Hematopoietic multipotent progenitor cell treated with erythropoietin and hydrocortisone succinate and interleukin-3 and kit ligand, for 8 days (in vitro differentiated cells): ENCODE measurements at places on chromosomes 1 and 21.
A peak's percentile ranks its signal among the peaks of the same experiment; 100 is the strongest.

- no peak for DNase-seq
Measured at GRCh38 chr1:118988186-118989005, at the start of gene TBX15. TSS of gene TBX15 (minus strand) at chr1:118988343. CDS start at chr1:118987795, 548 bp downstream.

GRCh38 chr1:180563026-180563827 is 4.5 kb downstream of the OVAAL start:
- peak; percentile 58 for DNase-seq

DNA sequence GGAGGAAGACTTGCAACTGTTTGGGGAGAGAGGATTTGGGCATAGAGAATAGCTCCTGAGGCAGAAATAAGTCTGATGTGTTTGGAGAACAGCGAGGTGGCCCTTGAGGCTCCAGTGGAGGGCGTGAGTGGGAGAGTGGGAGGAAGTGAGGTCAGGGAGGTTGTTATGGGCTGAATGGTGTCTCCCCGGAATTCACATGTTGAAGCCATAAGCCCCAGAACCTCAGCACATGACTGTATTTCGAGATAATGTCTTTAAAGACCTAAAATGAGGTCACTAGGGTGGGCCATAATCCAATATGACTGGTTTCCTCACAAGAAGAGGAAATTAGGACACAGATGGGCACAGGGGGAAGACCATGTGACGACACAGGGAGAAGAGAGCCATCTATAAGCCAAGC is 17.9 kb upstream of the APP start:
- no peak for DNase-seq

GRCh38 chr1:151039521-151039920 is 3.1 kb downstream of the BNIPL start:
- peak; percentile 63 for DNase-seq

GRCh38 chr1:157170677-157171515 is 32.7 kb upstream of the ETV3 start:
- DNase-seq: peak; percentile 56

DNA sequence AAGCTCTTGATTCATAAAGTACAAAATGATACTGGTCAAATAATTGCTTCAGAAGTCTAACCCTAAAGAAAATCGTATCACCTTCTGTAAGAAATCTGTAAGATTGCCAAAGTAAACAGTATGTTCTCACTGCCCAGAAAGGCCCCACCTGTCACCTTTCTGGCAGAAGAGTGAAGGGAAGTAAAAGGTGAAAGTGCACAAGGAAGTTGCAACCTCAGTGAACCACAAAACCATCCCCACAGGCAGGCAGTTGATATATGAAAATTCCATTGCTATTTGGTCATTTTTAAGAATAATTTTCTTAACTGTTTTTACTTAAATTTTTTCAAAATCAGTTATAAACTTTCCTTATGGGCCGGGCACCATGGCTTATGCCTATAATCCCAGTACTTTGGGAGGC is 48.5 kb upstream of the FBXO28 start:
- no peak for DNase-seq

DNA sequence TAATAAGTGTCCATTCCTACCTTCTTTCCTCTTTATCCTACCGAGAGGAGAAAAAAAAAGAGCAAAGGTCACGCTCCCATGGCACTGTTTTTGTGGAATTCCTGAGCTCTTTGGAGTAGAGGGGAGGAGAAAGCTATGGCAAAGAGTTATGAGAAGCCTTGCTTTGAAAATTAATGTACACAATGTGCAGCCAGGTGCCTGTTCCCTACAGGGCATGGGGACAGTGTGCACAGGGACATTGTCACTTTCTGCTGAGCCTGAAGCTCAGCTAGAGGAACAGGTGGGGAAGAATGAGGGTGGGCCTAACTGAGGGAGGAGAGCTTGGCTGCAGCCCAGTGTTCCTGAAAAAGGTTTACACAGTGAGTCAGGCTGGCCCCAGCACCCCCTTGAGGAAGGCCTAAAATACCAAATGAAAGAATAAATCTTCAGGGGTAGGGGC is 66.1 kb downstream of the PLXNA2 start:
- no peak for DNase-seq

DNA sequence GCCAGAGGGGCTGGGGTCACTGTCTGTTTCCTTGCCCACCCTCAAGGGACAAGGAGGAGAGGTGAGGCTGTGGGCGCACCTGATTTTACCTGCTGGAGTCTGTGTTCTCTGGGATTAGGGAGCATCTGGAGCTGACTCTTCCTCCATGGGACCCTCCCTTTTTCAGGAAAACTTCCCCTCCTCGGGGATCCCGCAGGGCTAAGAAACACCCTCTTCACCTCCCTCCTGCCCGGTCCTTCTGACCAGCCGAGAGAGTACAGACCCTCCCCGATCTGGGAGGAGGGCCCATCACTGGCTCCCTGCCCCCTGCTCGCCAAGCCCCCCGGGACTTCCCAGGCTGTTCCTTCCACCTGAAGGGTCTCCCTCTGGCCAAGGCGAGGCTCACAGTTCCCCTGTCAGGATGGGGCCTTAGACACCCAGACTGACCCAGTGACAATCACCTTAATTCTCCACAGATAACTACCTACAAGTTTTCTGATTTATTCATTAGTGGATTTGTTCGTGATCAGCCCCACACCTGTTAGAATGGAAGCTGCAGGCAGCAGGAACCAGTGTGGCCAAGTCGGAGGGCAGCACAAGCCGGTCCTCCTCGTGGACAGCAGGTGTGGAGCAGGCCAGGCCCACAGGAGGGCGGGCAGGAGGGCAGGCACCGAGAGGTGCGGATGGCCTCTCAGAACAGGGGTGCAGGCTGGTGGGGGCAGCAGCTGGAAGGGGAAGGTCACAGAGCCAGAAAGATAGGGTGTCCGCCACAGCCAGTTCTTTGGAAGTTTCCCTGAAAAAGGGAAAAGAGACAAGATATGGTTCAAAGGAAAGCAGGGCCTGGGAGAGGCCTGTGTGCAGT is 15.9 kb upstream of the SAMD11 start:
- no peak for DNase-seq

DNA sequence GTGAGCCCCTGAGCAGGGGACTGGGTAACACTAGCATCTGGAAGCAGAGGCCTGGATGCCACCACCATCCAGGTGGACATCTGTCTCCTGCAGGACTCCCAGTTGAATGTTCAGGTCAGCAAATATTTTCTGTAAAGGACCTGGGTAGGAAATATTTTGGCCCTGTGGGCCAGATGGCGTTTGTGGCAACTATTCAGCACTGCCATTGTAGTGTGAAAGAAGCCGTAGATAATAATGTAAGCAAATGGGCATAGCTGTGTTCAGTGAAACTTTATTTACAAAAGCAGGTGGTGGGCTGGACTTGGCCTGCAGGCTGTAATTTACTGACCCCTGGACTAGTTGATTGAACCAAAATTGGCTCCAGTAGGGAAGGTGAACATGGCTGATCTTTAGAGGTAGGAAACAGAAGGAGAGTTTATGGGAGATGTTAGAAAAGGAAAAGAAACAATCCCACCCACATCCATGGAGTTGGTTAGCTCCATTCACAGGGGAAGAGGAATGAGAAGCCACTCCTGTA is 20.0 kb upstream of the CD101 start:
- DNase-seq: no peak

DNA sequence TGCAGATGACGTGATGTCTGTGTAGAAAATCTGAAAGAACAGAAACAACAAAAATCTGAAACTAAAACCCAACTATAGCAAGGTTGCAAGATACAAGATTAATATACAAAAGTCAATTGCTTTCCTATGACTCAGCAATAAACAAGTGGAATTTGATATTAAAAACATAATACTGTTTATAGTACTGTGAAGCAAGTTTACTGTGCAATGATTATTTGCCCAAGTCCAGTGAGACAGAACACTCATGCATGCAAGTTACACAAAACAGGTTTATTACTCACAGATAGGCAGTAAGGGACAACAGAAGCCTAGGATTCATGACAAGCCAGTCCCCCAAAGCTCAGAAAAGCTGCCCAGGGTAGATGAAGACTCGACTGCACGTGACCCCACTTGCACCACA is 62.4 kb upstream of the RAB4A start:
- DNase-seq: no peak

DNA sequence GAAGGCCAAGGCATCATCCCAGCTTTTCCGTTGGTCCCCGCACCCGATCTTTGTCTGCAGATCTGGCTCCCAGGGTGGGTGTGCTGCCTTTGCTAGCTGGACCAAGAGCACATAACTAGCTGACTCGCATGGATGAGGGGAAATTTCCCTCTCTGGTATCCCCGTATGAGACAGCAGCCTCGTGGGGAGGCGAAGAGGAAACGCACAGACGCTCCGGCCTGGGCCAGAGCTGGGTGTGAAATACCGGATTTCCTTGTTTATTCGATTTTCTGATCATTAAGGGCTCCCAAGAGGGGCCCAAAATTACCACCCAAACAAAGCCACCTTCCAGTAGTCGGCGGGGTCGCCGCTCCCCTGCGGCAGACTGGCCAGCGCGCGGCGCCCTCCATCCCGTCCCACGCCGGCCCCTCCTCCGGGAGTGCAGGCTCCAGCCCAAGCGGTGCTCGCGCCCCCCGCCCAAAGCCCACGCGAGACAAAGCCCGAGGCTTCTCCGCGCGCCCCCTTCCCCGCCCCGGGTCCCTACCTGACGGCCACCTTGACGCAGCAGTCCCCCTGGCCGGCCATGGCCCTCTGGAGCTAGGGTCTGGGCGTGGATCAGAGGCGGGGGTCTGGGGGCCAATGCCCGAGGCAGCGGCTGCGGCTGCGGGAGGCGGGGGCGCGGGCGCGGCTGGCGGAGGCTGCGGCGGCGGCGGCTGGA is 546 bp downstream of the KIF21B start:
- DNase-seq: peak; percentile 7

DNA sequence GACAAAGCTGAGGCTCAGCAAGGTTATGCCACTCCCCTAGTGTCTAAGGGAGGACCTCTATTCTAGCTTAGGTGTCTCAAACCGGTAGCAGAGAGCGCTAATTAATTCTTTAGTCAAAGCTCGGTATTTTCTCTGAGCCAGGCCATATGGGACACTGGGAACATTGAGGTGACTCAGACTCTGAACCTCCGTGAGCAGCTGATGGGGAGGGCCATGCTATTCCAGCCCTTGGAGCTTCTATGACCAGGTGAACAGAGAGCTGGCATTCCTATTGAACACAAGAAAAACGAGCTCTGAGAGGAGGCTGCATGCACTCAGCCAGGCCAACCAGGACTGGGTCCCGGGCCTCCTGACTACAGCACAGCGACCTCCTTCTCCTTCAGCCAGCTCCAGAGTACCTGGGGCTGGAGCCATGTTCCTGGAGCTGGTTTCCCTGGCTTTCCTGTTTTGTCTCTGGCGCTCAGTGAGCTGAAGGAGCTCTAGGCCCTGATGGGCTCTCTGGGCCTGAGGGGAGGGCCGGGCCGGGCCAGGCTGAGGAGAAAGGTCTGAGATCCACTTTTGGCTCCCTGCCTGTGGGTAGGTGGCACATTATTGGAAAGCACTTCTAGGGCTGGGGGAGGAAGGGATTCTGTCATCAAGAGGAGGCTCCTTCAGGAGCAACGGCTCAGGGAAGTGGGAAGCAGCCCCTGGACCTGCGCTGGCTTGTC is 37.0 kb downstream of the SLC9A1 start:
- no peak for DNase-seq

GRCh38 chr1:112172294-112172882 is 182.9 kb upstream of the KCND3 start:
- peak; percentile 26 for DNase-seq

DNA sequence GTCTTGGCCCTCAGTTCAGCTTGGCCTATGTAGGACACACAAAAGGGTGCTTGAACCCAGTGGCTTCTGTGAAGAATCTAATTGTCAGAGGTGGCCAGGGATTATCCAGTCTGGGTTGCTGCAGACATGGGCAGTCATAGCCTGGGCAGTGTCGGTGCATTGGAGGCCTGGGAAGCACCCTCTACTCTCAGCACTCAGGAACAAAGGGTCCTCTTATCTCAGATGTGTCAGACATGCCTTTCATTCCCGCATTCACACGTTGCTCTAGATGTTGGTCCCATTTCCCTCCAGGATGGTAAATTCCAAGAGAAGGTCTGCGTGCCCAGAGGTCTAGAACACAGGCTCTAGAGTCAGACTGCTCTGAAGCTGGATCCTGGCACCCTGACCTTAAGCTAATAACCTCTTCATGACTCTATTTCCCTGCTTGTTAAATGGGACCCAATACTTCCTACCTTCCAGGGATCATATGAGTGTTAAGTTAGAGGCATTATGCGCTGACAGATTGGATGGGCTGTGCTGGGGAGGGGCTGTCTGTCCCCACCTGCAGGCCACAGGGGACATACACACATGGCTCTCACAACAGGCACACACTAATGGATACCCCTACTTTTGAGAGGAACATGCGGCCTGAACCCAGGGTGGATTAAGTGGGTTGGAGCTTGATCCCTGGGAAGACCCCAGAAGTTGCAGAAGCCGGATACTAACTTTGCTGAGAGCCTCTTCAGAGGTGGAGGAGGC is 16.5 kb upstream of the EDN2 start:
- DNase-seq: no peak

GRCh38 chr1:158035014-158035413 is 41.6 kb downstream of the KIRREL1 start:
- no peak for DNase-seq

- DNase-seq: peak; percentile 95
Measured at GRCh38 chr1:40057310-40058030, 16.9 kb downstream of the CAP1 start.

GRCh38 chr1:38061883-38062328 is 15.3 kb upstream of the POU3F1 start:
- no peak for DNase-seq

GRCh38 chr1:34978921-34979320 is 6.2 kb downstream of the TMEM35B start:
- no peak for DNase-seq

- DNase-seq: no peak
Measured at GRCh38 chr21:17699524-17700189, 87.0 kb upstream of the BTG3 start.

- DNase-seq: no peak
Measured at GRCh38 chr1:173012126-173012525, 38.6 kb downstream of the TNFSF18 start.

DNA sequence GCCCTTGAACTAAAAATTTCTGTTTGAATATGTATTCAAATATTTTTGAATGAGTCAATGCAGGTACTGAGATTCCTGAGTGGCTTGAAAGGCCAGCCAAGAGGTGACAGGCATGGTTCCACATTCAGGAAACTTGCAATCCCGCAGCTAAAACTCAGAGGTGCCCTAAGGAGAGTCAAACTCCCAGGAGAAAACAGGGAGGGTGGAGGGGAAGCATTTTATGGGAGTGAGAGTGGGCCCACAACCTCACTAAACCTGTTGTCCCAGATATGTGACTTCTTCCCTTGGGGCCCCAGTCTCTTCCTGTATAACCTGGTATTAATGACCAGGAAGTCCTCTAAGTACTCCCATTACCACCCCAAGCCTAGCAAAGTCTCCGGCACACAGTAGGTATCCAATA is 189.6 kb downstream of the PLPP3 start:
- DNase-seq: no peak

GRCh38 chr1:27872802-27873551 is 633 bp downstream of the THEMIS2 start:
- peak; percentile 55 for DNase-seq

DNA sequence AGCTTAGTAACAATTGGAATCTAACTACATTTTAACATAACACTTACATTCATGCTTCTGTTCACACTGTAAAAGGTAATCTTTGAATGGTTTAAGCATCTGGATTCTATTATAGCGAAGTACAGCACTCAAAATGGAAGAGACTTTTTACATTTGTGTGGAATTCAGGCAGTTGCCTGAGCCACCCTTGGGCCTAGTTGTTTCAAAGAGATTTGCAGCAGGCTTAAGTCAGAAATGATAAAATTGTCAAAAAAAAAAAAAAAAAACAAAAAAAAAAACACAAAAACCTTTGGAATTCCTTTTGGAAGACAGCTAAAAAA is 199.9 kb downstream of the LYPLAL1 start:
- no peak for DNase-seq

- no peak for DNase-seq
Measured at GRCh38 chr1:229643996-229644745, 18.1 kb downstream of the URB2 start.

GRCh38 chr1:186481303-186481888 is 20.5 kb upstream of the PDC start:
- DNase-seq: no peak
